ENCODE measurements at places on chromosomes 5 and 9.

GRCh38 chr5:75108931-75109596 is 56.7 kb upstream of the GCNT4 start:
- no peak for DNase-seq

GRCh38 chr9:87813119-87813463 is 69.6 kb upstream of the SPATA31E1 start:
- DNase-seq, result no peak

- no peak for DNase-seq
Measured at GRCh38 chr5:124962735-124963134, 216.3 kb upstream of the ZNF608 start.

GRCh38 chr5:93675460-93676450 is 65.6 kb downstream of the POU5F2 start:
- DNase-seq, result no peak

GRCh38 chr5:133384903-133385302 is 227.4 kb downstream of the FSTL4 start:
- DNase-seq, result no peak

- no peak for DNase-seq
Measured at GRCh38 chr5:167415779-167416746, 875.4 kb upstream of the WWC1 start.

DNA sequence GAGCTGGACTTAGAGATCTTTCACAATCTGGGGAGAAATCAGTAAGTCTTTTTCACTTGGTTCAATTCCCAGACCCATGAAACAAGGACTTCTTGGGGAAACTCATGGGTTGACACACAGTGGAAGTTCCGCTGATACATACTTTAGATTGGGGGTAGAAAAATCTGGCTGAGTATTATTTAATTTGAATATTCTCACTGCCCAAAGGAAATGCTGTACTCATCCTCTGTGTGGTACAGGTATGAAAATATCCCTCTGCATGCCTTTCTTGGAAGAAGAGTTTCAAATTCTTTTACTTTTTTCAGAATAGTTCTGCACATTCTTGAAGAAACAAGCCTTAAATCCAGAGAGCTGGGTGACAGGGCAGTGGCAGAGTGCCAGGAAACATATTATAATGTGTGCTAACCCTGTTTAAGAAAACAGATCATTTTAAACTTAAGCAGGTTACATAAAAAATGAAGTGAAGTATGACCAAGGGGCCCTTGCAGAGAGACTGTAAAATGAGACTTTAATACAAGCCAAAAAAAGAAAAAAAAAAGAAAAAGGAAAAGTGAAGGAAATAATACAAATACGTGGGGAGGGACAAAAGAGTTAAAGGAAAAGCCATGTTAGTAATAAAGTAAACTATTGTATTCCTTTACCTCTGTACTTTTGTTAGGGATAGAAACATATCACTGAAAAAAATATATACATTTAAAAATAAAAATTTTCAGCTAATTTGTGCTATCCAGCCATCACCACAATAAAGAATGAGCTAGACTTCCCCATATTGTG is 173.4 kb upstream of the NR3C1 start:
- no peak for DNase-seq

Data from central memory CD4-positive, alpha-beta T cell (primary cell).